ENCODE measurements at places on chromosomes 3 and 15.

DNA sequence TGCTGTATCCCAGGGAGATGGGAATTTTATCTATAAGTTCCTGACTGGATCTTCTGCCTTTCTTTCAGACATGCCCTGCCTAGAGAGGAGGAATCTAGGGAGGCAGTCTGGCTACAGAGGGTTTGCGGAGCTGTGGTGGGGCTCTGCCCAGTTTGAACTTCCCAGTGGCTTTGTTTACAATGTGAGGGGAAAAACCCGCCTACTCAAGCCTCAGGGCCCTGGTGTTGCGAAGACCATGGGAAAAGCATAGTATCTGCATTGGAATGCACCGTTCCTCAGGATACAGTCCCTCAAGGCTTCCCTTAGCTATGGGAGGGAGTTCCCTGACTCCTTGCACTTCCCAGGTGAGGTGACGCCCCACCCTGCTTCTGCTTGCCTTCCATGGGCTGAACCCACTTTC is 168.7 kb downstream of the TMEM108 start:
- no peak for DNase-seq

- no peak for DNase-seq
These were observed 61.5 kb downstream of the CGGBP1 start for GRCh38 chr3:87997298-87997697.

DNA sequence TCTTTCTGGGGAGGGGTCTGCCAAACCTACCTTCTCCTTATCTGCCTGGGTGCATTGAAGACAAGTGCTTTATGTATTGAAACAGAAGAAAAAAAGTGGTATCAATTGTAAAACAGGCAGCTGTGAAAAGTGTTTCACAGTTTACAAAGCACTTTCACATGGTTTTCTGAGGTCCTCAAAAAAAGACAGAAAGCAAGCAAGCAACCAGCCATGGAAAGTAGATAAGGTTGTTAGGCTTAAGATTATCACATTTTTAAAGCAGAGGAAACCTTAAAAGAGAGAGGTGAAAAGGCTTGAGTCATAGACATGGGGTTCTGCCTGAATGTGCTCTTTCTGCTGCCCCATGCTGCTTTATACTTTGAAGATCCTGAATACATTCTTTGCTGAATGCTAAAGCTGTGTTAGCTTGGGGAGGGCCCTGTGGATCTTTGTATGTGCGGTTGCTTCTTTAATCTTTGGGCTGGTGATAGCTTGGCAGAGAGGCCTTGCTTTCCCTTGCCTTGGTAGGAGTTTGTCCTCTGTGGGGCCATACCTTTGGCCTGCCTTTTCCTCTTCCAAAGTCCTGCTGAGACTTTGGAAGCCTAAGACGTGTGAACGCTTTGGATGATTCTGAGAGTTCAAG is 2.6 kb downstream of the SMAD3 start:
- DNase-seq = no peak

- no peak for DNase-seq
These were observed 612.8 kb downstream of the MCTP2 start for GRCh38 chr15:94844198-94844537.

DNA sequence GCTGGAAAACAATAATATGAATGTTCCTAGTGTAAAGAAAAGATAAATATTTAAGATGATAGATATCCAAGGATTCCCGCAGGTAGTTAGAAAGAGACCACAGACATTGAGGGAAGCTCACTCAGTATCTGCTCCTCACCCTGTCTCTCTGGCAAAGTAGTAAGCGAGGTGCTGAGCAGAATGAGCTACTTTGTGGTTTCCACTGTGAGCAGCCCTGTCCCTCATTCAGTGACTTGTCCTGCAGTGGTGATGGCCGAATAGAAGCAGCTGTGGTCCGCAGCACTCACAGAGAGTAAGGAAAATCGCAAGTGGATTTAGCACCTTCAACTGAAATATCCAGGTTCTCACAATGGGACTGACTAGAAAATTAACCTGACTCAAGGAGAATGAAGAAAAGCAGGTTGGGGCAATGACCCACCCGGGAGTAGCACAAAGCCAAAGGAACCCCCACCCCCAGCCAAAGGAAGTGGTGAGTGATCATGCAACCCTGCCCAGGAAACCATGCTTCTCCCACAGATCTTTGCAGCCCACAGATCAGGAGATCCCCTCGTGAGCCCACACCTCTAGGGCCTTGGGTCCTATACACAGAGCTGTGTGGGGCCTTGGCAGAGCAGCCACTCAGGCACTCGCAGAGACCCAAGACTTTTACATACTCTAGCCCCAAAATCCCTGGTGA is 21.8 kb upstream of the SLC25A38 start:
- DNase-seq = no peak

DNA sequence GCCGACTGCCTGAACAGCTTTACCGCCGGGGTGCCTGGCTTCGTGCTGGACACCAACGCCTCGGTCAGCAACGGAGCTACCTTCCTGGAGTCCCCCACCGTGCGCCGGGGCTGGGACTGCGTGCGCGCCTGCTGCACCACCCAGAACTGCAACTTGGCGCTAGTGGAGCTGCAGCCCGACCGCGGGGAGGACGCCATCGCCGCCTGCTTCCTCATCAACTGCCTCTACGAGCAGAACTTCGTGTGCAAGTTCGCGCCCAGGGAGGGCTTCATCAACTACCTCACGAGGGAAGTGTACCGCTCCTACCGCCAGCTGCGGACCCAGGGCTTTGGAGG is 815 bp downstream of the SPINT1 start:
- DNase-seq = no peak

- no peak for DNase-seq
These were observed 1.7 kb upstream of the HDGFL3 start for GRCh38 chr15:83209333-83209732.

DNA sequence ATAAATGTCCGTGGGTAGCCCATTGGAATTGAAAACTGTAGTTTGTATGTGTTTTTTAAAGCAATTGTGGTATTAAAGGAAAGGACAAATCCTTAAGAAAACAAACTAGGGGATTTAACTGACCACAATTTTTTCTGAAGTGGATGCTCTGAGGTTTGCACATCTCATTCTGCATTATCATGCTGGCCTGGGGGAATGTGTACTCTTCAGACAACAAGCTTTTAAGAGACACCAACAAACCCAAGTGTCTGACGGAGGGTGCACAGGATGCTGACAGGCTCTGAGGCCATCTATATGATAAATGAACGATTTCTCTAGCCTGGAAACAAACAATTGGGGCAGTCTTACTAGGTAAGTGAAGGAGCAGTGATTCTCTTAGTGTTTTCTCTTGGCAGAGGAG is 9.1 kb downstream of the LINS1 start:
- DNase-seq = no peak

DNA sequence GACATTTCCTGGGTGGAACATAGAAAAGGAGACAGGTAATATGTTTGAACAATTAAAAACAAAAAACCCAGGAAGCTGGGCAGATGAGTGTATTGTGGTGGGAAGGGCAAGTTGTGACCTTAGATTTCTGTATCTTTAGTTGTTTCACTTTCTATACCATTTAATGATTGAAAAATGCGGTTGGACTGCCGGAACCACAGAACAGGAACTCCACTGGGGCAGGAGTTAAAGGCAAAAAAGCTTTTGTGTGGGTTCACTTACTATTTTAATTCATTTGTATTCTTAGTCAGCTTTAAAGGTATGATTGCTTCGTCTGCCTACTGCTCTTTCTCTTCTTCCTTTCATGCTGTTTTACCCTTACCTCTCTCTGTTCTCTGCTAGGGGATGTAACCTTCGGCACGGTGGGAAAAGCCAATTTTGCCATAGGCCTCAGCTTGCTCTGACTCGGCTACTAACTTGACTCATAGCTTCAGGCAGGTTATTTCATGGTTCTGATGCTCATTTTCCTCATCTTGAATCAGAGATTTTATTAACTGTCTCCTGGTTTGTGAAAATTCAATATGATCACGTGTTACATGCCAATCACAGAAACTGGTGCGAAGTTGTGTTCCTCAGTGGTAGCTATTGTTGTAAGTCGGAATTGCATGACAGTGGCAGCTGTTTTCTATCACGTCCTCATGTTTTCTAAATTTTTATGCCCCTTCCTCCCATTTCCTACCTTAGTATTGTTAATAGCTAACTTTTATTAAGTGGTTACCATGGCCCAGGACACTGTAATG is 1.6 kb upstream of the MCTP2 start:
- DNase-seq = no peak

DNA sequence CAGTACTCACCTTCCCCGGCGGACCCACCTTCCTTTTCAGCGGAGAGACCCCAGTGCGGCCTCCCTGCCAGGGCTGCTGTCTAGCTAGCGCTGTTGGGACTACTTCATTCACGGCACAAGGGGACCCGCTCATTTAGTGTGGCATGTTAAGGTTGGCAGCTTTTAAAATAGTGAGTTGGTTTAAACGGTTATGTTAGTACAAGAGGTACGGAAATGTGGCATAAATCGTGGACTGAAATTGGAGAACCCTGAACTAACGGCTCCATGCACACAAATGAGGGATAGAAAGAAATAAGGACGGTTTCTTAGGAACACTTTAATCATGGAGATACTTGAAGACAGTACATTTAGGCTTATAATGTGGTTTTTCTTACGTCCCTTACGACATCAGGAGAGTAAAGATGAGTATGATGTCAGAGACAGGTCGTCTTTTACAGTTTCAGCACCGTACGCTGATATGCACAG is 752 bp downstream of the CEP63 start:
- no peak for DNase-seq

DNA sequence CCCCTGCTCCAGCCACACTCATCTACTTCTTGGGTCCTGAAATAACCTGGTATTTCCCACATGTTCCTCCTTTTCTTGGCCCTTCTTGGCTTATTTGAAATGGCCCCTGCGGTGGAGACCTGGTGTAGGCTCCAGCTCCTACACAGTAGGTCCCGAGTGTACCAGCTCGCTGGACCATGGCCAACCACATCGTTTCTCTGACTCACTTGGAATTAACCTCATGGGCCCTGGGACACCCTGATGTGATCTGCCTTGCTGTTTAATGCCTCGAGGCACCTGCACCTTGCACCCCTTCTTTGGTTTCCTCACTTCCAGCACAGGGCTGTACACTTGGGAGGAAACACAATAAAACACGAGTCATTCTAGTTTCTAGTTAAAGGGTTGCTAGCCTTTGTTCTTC is 60.3 kb downstream of the FEM1B start:
- DNase-seq = no peak

GRCh38 chr3:175493301-175493700 is 634.2 kb downstream of the NAALADL2 start:
- DNase-seq = no peak

DNA sequence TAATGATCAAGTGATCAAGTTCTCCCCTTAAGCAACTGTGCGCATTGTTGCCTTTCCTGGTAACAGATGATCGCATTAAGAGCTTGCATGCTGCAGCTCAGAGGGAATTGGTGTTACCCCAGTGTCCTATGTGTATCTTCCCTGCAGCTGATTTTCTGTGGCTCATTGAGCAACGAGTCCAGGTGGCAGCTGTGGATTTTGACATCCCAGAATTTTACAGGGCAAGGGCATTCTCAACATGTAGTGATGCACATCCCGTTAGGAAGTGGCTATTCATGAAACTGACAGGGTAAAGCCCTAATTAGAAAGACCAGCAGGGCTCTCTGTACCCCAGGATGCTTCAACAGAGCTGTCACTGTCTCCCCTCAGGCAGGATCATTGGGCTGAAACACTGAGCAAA is 232.8 kb downstream of the AGBL1 start:
- no peak for DNase-seq

- DNase-seq = no peak
These were observed 3.1 kb upstream of the PSMD6 start for GRCh38 chr3:64026346-64026745.

DNA sequence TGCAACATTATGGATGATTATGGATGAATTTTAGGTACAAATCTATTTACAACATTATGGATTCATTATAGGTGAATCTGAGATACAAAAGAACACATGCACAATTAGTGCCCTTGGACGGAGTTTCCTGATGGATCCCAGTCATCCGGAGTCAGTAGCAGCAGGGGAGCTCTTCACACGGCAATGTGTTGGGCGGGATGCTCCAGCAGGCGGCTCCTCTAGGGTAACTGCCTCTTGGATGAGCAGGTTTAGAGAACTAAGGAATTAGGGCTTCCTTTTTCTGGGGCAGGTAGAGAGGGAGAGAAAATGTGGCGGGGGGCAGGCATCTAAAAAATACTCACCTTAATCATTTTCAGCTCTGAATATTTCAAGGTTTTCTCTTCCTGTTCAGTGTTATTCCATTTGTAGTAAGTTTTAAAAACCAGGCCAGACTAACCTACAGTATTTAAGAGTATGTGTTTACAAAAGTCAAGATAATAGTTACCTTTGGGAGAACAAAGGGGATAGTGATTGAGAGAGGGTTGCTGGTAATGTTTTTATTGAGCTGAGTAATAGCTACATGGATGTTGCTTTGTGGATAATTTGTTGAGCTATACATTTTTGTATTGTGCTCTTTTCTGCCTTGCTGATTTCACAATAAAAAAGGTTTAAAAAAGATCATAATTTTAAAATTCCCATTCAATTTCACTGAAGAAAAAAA is 27.4 kb upstream of the GOLM2 start:
- no peak for DNase-seq

DNA sequence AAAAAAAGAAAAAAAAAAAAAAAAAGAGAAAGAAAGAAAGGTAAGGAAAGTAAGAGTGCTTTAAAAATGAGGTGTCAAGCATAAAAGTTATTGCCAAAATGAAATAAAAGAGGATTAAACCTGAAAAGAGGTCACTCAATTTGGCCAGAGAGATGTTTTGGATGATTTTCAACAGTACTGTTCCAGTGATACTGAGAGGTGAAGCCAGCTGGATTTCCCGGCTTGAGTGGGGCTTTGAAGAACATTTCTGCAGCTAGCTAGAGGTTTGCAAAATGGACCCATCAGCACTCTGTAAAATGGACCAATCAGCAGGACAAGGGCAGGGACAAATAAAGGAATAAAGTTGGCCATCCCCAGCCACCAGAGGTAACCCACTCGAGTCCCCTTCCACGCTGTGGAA is 128.5 kb downstream of the LSAMP start:
- no peak for DNase-seq

GRCh38 chr3:181252631-181253030 is 263.1 kb upstream of the DNAJC19 start:
- DNase-seq = no peak

GRCh38 chr3:142624341-142625152 is 28.4 kb downstream of the PLS1 start:
- no peak for DNase-seq

DNA sequence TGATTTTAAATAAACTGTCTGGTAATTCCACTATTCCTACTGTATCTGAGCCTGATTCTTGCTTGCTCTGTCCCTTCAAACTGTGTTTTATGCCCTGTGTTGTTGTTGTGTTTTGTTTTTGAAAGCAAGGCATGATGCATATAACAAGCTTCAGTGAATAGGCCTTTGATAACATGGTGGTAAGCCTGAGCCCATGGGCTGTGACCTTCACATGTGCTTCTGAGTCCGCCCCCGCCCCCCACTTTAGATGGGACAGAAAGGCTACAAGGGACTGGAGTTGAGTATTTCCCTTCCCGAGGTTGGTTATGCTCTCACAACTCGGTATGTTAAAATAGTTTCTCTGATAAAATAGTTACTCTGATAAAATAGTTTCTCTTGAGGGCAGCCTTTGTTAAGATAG is 119.0 kb upstream of the WNT7A start:
- DNase-seq = no peak

- no peak for DNase-seq
These were observed 6.1 kb downstream of the RASGRF1 start for GRCh38 chr15:79084308-79084968.

GRCh38 chr15:76953913-76954312 is 22.4 kb downstream of the RCN2 start:
- no peak for DNase-seq

- DNase-seq = no peak
These were observed 91.5 kb upstream of the PPP2R3A start for GRCh38 chr3:135874035-135874434.

GRCh38 chr15:83380059-83380458 is 67.1 kb upstream of the SH3GL3 start:
- DNase-seq = no peak

GRCh38 chr3:178504128-178504527 is 32.1 kb upstream of the KCNMB2 start:
- no peak for DNase-seq

All from BJ (cell line).